Heart right ventricle (tissue), 16 donors: ENCODE measurements at places on chromosomes 2 and 18. TPM values are rescaled to one million over a fixed set of nuclear protein-coding genes. Genes with fewer than 3 reads are reported as not detected.

DNPEP gene
- 56.3 TPM for polyA plus RNA-seq

MPPE1 gene
- 18.3 TPM for polyA plus RNA-seq

MOGAT1 gene
- polyA plus RNA-seq = 0.07 TPM

SIX3 gene
- not detected for polyA plus RNA-seq

CBLN2 gene
- polyA plus RNA-seq = 0.07 TPM

CNDP1 gene
- not detected for polyA plus RNA-seq

TTC39C gene
- 3.5 TPM for polyA plus RNA-seq

DNA sequence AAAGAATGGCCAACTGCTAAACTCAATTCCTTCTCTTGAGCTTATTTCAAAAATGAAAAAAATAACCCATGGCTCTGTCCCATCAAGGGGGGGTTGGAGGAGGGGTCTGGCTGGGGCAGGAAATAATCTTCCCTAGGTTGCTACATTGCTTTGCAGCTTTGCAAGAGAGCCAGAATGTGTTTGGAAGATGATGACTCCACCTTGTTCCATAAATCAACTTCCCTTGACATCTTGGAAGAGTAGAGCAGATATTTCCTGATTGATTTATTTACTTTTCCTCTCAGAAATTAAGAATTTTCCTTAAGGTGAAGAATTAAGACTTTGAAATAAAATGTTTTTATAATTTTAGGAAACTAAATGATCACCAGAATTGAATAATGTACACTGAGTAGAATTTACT is 41.3 kb downstream of the ESCO1 start:
- H3K4me3 ChIP-seq = no peak overlapping the region
- DNase-seq = no peak

DNA sequence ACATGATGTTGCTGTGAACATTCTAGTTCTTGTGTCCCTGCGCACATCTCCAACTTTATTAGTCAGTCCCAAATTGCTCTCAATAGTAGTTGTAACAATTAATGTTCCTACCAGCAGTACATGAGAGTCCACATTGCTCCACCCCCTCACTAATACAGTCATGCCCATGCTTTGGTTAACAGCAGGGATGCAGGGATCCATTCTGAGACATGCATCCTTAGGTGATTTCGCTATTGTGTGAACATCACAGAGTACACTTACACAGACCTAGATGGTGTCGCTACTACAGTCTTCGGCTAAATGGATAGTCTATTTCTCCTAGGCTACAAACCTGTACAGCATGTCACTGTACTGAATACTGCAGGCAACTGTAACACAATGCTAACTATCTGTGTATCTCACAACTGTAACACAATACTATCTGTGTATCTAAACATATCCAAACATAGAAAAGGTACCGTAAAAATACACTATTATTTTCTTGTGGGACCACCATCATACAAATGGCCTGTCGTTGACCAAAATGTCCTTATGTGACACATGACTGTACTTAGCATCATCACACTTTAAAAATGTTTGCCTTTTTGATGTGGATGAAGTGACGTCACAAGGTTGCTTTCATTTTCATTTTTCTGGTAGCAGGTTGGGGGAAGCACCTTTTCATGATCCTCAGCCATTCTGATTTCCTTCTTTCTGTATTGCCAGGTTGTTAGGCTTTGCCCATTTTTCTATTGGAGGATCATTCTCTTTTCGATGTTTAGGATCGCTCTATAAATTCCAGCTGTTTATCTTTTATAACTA is 82.9 kb upstream of the RNF152 start:
- no peaks in the 10 kb centered on the region for H3K36me3 ChIP-seq
- H3K4me3 ChIP-seq = no peak overlapping the region
- no peaks in the 10 kb centered on the region for H3K27me3 ChIP-seq

DNA sequence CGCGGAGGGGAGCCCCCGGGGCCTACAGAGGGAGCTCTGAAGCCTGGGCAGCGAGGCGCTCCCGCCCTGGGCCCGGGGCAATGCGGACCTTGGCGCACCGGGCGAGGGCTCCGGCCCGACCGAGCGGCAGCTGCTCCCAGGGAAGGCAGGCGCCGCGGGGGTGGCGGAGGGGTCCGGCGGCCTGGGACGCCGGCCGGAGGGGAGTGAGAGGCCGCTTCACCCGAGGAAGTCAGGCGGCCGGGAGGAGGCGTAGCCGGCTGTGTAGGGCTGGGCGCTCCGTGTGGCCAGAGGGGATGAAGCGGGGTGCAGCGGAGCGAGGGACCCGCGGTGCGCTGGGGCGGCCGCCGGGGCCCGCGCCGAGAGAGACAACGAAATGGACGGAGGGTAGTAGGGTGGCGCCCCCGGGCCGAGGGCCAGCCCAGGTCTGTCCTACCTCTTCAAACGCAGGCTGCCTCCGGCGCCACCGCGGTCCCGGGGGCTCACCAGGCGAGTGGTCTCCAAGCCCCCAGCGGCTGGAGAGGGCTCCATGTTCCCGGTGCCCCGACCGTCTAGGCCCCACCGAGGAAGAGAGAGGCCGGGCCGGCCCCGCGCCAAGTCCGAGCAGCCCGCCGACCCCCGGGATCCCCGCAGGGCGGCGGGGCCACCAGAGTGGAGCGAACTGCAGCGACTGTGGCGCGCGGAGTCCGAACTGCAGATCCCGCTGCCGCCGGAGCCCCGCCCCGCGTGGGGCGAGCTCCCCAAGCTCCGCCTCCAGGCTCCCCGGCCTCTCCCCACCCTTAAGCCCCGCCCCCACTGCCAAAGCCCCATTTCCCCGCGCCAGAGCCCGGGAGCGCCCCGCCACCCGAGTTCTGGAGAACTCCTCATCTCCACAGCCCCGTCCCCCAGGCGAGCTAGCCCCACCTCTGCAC is at the start of gene SLC30A3:
Gene SLC30A3, minus strand, starts transcription at position 669 of the 908 bp plus-strand sequence. Its CDS starts 141 bp downstream, at position 528.
- H3K27me3 ChIP-seq = peaks cover 73% of the 10 kb centered on the region
- H3K36me3 ChIP-seq = no peaks in the 10 kb centered on the region
- H3K4me3 ChIP-seq = peak within 1 kb of the TSS; percentile 61
- peak; percentile 77 for DNase-seq
- H3K27ac ChIP-seq = peak within 1 kb of the TSS; percentile 9

DNA sequence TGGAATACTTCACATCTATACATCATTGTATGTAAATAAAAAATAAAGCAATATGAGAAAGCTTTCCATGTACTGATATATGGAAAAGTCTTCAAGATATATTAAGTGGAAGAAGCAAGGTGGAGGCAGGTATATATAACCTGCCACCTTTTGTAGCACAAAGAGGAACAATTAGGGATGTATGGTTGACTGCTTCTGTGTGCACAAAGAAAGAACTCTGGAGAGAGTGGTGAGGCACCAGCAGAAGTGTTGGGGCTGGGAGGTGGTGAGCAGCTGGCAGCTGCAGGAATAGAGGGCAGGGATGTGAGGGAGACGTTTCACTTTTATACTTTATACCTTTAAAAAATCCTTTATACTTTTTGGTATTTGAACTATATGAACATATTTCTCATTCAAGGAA is 26.1 kb downstream of the KIF5C start:
- no peaks in the 10 kb centered on the region for H3K4me1 ChIP-seq
- H3K36me3 ChIP-seq = no peaks in the 10 kb centered on the region
- DNase-seq = no peak
- no peaks in the 10 kb centered on the region for H3K27me3 ChIP-seq
- no peak overlapping the region for H3K4me3 ChIP-seq
